NCI-H82 (cell line): ENCODE measurements at places on chromosomes 5 and 9.

DNA sequence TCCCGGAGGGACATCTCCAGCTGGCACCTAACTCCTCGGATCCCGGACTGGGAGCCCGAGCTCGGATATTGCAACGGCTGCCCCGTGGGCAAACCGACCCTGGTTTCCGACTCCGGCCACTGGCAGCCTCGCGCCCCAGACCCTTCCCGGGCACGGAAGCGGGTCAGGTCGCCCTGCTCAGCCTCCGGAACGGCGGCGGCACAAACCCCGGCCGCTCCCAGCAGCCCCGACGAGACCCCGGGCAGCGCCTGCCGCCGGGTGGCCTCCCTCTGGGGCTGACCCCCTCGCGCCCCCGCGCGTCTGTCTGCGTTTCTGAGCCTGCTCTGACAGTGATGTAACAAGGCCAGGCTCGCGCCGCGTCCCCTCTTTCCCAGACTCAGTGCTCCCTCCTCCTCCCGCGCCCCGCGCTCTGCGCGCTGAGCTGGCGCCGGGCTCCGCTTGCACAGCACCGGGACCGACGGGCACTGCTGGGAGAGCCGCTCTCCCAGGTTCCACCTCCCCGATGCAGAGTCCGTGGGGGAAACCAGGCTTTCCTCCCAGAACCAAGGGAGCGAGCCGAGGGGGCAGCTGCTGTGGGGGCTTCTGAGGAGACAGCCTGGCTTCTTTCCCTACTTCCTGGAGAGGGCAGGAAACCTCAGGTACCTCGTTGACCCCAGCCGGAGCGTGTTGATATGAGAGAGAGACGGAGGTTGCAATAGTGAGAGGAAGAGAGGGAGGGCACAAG lies at the start of gene TMEM215:
Gene TMEM215, plus strand, starts transcription at position 373 of the 724 bp plus-strand sequence. CDS start 644 bp downstream, outside the sequence.
- peak; percentile 36 for DNase-seq

- DNase-seq = no peak
Measured at GRCh38 chr5:34042321-34042720, 692 bp downstream of the C1QTNF3 start.

GRCh38 chr9:108259917-108260675 lies 595.7 kb downstream of the ACTL7B start:
- DNase-seq = no peak

DNA sequence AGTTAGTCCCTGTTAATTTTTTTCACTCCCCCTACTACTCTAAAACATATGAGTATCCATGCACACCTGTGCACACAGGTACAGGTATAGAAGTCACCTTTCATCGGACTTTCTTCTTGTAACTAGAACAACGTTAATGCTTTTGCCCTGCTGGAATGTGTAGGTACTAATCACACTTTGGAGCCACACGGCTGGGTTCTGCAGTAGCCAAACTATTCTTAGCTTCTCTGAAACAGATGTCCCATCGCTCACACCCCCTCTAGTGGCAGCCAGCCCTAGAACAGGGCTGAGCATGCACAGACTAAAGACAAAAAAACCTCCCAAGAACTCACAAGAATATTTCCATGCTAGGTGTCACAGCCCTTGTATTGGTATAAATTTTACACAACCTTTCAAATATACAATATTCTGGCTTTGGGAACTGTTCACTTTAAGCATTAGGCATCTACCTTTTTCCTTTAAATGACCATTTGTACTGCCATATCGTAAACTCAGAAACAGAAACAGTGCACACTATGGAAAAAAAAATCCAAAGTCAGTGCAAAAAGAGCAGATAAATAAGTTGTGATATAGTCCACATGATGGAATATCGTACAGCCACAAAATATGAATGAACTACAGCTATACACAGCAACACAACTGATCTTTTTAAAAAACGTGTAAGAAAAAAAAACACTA lies 64.0 kb downstream of the RETREG1 start:
- peak; percentile 85 for DNase-seq

GRCh38 chr5:9176641-9177040 lies 369.2 kb downstream of the SEMA5A start:
- no peak for DNase-seq

DNA sequence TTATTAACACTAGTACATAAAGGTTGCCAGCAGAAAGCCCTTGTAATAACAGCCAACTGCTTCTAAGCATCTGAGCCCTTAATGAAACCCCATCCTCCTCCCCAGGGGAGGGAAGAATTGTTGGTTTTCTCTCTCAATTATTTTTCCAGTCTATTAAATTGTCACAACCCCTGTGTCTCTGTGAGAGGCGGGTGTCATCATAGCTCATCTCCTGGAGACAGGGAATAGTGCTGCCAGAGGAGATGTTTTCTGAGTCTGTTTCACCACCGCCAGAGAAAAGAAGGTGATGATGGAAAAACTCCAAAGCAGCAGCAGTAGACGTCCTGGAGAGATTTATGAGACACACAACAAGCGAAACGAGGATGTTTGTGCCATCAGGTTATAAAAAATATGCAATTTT lies 271.1 kb upstream of the NMUR2 start:
- peak; percentile 25 for DNase-seq

DNA sequence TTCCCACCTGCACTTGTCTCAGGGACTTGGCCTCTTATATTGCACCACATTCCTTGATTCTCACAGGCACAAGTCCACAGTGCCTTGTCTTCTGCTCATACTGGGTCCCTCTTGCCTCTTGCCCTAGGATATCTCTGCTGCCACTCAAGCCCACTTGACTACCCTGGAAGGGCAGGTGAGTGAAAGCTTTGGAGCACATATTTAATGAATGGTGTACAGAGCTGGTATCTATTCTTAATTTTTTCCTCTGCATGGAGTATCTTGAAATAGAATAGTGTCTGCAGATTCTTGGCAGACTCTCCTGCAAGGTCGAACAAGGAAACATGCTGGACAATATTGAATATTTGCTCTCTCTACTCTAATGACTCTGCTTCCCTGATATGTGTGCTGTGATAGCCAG lies 1248.0 kb downstream of the MAT2B start:
- DNase-seq = no peak

- DNase-seq = peak; percentile 97
Measured at GRCh38 chr5:151174612-151175101, 17.1 kb upstream of the ANXA6 start.

DNA sequence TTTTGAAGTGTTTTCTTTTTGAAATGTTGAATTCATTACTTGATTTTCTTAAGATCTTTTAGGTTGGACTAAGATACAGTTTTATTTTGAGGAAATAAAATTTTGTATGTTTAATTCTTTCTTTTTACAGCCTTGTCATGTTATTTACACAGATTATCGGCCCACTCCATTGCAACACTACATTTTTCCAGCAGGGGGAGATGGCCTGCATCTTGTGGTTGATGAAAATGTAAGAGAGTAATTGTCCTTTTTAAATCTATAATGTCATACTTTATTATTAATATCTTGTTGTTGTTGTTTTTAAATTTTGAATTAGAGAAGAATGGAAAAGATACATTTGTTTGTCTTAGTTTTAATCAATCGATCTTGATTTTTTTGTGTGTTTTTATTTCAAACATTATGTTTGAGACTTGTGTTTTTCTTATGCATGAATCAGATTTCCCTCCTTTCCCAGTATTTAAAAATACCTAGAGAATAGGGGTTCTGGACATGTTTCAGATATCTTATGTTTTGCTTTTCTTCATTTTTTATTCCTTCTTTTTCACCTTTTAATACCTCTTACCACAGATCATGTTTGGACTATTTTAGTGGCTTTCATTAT lies 36.7 kb downstream of the MTREX start:
- DNase-seq = peak; percentile 35
